T47D (cell line): ENCODE measurements at places on chromosomes 2 and 18.
A peak's percentile ranks its signal among the peaks of the same experiment; 100 is the strongest.

GRCh38 chr2:45964223-45964841 is 312.9 kb downstream of the PRKCE start:
- peak; percentile 31 for DNase-seq

- DNase-seq = no peak
Measured at GRCh38 chr2:144078802-144079724, 440.9 kb downstream of the ZEB2 start.

- DNase-seq = no peak
Measured at GRCh38 chr18:79251021-79251420, 144.7 kb upstream of the NFATC1 start.

- DNase-seq = peak; percentile 11
Measured at GRCh38 chr18:46917803-46918600, 600 bp downstream of the KATNAL2 start.

- DNase-seq = no peak
Measured at GRCh38 chr2:207216457-207216856, 50.7 kb upstream of the KLF7 start.

DNA sequence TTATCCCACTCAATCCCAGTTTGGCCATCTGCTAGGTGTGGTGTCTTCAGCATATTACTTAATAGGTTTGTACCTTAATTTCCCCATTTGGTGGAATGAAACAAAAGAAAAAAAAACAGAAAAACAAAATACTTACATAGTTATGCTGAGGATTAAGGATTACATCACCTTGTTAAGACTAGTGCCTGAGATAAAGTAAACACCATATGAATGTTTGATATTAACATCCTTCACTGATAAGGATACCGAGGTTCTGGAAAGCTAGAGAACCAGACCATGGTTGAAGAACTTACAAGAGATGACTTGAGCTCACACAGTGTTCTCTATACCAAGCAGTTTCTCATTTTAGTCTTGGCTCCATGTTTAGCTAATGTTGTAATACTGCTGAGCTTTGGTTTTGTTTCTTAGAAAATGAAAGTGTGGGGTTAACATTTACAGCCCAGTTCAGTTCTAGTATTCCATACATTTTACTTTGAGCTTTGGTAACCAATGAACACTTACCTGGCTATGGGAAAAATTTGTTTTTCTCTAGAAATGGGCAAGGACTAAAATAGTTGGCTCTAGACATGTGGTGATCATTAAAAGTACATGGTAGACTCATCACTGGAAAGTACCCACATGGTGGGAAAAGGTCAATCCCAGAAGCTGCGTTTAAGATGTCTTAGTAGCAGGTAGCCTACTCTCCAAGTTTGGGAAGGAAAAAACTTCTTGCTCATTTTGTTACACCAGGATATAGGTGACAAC is 5.8 kb upstream of the GPD2 start:
- no peak for DNase-seq

DNA sequence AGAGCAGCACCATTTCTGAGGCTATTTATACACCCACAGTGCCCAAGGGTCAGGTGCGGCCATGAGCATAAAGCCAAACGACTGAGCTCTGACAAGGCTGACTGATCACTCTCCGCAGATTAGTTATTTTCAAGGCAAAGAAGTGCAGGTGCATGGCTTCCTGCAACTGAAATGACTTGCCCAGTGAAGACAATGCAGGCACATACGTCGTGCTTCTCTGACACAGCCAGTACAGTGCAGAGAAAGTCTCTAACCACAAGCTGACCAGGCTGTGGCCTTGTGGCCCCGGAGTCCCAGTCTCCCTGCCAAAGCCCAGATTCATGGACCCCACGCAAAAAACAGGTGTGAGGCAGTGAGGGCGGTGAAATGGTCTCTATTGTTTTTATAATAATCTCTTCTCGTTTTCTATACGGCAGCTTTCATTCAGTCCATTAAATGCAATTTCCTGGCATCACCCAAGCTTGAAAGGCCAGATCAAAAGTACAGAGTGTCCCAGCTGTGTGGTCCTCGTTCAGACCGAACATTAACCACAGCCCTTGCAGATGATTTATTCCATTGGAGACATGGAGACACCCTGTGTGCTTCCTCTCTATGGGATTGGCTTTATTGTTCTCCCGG is 447.0 kb upstream of the ID2 start:
- no peak for DNase-seq

DNA sequence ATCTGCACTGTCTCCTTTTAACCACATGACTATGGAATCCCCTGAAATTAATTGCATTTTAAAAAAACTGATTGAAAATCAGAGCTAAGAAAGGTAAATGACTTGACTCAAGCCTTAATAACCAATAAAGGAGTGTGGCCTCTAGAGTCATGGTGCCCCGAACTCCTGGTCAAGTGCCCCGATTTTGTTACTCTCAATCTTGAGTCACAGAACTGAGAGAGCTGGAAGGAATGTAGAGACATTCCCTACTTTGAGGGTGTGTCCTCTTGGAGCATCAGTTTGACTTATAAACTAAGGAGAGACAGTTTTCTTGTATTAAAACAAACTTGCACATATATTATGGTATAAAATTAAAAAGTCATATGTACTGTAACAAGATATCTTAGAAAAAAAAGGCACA is 2.4 kb downstream of the WDR43 start:
- no peak for DNase-seq

GRCh38 chr2:10721396-10722251 is at the start of gene ATP6V1C2:
Gene ATP6V1C2 (plus strand): TSS chr2:10721630. CDS start chr2:10722850, 1,220 bp downstream.
- peak; percentile 83 for DNase-seq

- DNase-seq = no peak
Measured at GRCh38 chr2:218354850-218355443, 1.7 kb upstream of the CATIP start.

DNA sequence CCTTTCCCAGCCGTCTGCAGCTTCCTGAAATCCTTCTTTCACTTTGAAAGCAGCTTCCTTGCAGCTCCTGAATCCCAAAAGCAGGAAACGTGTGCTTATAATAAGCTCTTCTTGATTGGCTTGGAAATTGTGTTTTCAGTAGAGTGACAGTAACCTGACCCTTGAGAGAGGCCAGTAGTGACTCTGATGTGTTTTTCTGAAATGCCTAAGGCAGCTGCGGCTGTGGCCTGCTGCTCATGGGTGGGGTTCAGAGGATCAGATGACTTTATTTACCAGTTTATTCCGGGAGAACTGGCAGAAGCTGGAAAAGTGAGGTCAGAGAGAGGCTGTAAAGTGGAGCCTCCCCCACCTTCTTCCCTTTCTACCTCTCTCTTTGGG is 31.9 kb upstream of the RPIA start:
- peak; percentile 86 for DNase-seq

DNA sequence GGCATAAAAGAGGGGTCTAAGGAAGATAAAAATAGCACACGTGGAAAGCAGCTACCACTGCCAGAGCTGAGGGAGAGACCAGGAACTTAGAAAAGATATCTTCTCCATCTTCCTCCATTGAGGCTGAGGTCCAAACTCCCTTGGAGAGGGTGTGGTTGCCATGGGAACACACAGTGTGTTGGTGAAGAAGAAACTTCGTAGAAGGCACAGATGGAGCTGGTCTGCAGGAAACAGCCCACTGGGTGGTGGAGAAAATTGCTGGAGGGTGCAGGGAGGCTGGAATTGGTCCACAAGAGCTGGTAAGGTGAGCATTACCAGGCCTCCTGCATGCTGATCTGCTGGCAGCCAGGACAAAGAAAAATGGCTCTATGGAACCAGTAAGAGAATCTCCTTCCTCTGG is 191.0 kb downstream of the HRH4 start:
- DNase-seq = no peak

DNA sequence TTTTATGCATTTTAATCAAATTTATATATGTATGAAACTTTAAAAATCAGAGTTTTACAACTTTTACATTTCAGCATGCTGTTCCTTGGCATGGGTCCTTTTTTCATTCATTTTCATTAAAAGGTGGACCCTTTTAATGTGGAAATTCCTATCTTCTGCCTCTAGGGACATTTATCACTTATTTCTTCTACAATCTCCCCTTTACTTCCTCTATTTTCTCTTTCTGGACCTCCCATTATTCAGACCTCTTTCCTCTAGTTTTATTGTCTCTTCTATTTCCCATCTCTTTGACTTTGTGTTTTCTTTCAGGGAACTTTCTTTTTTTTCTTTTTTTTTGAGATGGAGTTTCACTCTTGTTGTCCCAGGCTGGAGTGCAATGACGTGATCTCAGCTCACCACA is 5.7 kb downstream of the PROC start:
- no peak for DNase-seq

- no peak for DNase-seq
Measured at GRCh38 chr2:227973241-227973640, 101.8 kb downstream of the DAW1 start.

GRCh38 chr18:68725346-68725745 is 10.4 kb upstream of the TMX3 start:
- no peak for DNase-seq
